IPS DF 6.9 (cell line): ENCODE measurements at places on chromosomes 6 and 20.

- H3K27me3 ChIP-seq: no peaks in the 10 kb centered on the region
- H3K36me3 ChIP-seq: no peaks in the 10 kb centered on the region
- H3K4me3 ChIP-seq: no peak overlapping the region
- H3K27ac ChIP-seq: no peak overlapping the region
- H3K4me1 ChIP-seq: 0 out of 2 replicates have a peak, but pooled peaks cover 2% of the 10 kb centered on the region
Measured at GRCh38 chr6:44034391-44034861, 92.8 kb downstream of the MRPL14 start.

DNA sequence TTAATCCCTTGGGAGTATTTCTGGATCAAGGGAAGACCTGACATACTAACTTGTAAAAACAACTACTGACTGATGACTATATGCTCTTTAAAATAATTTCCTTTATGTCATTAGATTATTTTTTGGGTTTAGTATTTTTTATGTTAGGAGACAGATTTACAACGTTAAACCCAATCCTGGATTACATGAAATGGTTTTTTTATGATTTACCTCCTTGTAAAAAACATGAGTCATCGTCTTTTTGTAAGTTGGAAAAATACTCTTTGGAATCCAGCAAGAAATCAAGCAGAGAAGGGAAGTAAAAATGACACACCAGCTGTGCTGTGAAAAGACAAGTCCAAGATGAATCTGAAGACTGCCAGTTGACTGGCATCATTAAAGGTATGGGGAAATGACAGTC is 6.7 kb downstream of the STK4 start:
- H3K27me3 ChIP-seq: no peaks in the 10 kb centered on the region
- no peak overlapping the region for H3K4me3 ChIP-seq
- peaks cover 2% of the 10 kb centered on the region; the same call in 1 of the 2 replicates for H3K36me3 ChIP-seq
- no peaks in the 10 kb centered on the region for H3K4me1 ChIP-seq
- no peak for DNase-seq

GRCh38 chr6:7261852-7262461 is 51.0 kb downstream of the SSR1 start:
- peaks cover 7% of the 10 kb centered on the region; the same call in 1 of the 2 replicates for H3K4me1 ChIP-seq
- DNase-seq: no peak
- no peak overlapping the region for H3K27ac ChIP-seq
- H3K27me3 ChIP-seq: no peaks in the 10 kb centered on the region

- DNase-seq: no peak
- H3K27ac ChIP-seq: no peak overlapping the region
- H3K4me1 ChIP-seq: no peaks in the 10 kb centered on the region
Measured at GRCh38 chr20:2657674-2658073, 5.2 kb downstream of the NOP56 start.

- H3K36me3 ChIP-seq: no peaks in the 10 kb centered on the region
- H3K4me3 ChIP-seq: no peak overlapping the region
- H3K27me3 ChIP-seq: peaks cover 8% of the 10 kb centered on the region; the same call in 1 of the 2 replicates
Measured at GRCh38 chr6:165807249-165807960, 144.4 kb upstream of the PDE10A start.

- H3K4me3 ChIP-seq: peak overlapping the region; percentile 45; the same call in 1 of the 2 replicates
- no peak for DNase-seq
- no peaks in the 10 kb centered on the region; the same call in none of the 2 replicates for H3K4me1 ChIP-seq
Measured at GRCh38 chr20:45972500-45973183, 639 bp upstream of the ZNF335 start.

- no peaks in the 10 kb centered on the region for H3K27me3 ChIP-seq
- DNase-seq: no peak
- no peak overlapping the region for H3K4me3 ChIP-seq
- H3K27ac ChIP-seq: no peak overlapping the region
- no peaks in the 10 kb centered on the region for H3K4me1 ChIP-seq
- no peaks in the 10 kb centered on the region for H3K36me3 ChIP-seq
Measured at GRCh38 chr6:118829817-118830478, 64.0 kb upstream of the ASF1A start.

DNA sequence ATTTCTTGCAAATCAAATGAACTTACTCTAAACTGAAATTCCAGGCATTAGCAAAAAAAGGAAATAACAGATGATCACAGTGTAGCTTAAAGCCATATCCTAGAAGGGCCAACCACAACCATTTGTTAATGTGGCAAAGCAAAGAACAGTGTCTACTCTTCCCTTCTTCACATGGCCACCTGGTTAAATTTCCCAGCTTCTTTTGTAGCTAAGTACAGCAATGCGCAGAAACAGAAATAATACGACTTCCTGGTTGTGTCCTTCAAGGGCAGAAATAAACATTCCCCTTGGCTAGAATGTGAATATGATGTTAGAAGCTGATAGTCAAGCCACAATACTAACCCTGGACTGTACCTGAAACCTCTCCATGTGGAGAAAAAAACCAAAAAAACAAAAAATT is 9.6 kb downstream of the SNX3 start:
- DNase-seq: no peak
- no peaks in the 10 kb centered on the region for H3K27me3 ChIP-seq
- no peak overlapping the region for H3K4me3 ChIP-seq
- no peaks in the 10 kb centered on the region for H3K4me1 ChIP-seq
- no peaks in the 10 kb centered on the region for H3K36me3 ChIP-seq
- H3K27ac ChIP-seq: no peak overlapping the region

- H3K36me3 ChIP-seq: no peaks in the 10 kb centered on the region
- no peak overlapping the region for H3K4me3 ChIP-seq
- no peak overlapping the region for H3K27ac ChIP-seq
- no peak for DNase-seq
Measured at GRCh38 chr20:41047975-41048305, 19.3 kb downstream of the TOP1 start.

DNA sequence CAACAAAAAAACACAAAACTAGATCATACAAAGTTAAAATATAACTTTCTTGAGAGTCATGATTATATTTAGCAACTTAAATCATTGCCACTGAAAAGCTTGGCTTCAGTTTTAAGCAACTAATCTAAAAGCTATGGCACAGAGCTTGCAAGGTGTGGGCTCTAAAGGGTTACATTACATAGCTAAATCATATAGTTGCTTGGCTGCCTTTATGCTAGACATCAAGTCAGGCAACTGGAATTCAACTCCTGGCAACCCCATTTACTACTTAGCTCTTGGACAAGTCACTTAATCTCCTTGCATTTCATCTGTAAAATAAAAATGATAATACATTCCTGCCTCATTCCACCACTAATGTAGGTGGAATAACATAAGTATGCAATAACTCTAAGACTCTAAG is 40.9 kb upstream of the GCM1 start:
- H3K4me3 ChIP-seq: no peak overlapping the region
- no peaks in the 10 kb centered on the region for H3K27me3 ChIP-seq
- no peaks in the 10 kb centered on the region for H3K36me3 ChIP-seq
- H3K4me1 ChIP-seq: no peaks in the 10 kb centered on the region
- DNase-seq: no peak
- H3K27ac ChIP-seq: no peak overlapping the region

- H3K4me1 ChIP-seq: no peaks in the 10 kb centered on the region
- DNase-seq: no peak
- no peak overlapping the region for H3K4me3 ChIP-seq
- H3K36me3 ChIP-seq: no peaks in the 10 kb centered on the region
Measured at GRCh38 chr20:6683021-6683977, 84.2 kb upstream of the BMP2 start.

DNA sequence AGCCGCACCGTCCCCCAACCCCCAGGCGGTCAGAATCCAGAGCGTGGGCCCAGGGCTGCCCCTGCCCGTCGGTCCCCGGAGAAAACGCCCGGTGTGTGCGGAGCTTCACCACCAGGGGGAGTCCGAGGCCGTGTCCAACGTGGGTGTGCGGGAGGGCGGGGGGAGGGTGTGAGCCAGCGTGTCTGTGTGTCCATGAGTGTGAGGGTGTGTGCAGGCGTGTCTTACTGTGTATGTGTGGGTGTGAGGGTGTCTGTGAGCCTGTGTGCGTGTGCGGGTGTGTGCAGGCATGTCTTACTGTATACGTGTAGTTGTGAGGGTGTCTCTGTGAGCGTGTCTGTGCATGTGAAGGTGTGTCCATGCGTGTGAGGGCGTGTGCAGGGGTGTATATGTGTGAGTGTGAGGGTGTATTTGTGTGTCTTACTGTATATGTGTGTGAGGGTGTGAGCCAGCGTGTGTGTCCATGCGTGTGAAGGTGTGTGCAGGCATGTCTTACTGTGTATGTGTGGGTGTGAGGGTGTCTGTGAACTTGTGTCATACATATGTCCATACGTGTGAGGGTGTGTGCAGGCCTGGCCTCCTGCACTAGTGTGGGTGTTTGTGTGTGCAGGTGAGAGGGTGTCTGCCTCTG is 24.6 kb upstream of the GATA5 start:
- H3K27me3 ChIP-seq: no peaks in the 10 kb centered on the region
- no peak overlapping the region for H3K27ac ChIP-seq
- no peaks in the 10 kb centered on the region for H3K36me3 ChIP-seq
- peaks cover 3% of the 10 kb centered on the region for H3K4me1 ChIP-seq
- H3K4me3 ChIP-seq: no peak overlapping the region

- H3K4me1 ChIP-seq: no peaks in the 10 kb centered on the region
- no peak overlapping the region for H3K27ac ChIP-seq
- H3K4me3 ChIP-seq: no peak overlapping the region
- H3K36me3 ChIP-seq: no peaks in the 10 kb centered on the region
Measured at GRCh38 chr6:140311146-140311545, 936.7 kb upstream of the CITED2 start.

DNA sequence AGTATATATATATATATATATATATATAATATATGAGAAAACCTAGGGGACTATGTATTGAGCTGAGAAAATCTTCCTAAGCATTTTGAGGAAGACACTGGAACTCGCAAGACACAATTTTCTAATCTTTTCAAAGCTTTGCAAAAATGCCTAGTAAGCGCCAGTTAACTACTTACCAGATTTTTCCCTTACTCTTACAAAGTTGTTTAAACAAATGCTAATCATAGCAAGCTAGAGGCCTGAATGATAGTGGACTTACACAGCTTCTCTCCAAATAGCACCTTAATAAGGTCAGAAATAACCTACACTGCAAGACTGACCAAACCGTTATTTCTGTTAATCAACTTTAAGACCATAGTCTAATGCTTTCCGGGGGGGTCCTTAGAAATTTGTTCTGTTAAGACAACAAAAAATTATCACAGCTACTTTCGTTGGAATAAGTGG is 56.1 kb upstream of the HFE start:
- H3K36me3 ChIP-seq: no peaks in the 10 kb centered on the region
- H3K4me3 ChIP-seq: peak overlapping the region; percentile 57; the same call in 1 of the 2 replicates
- peaks cover 2% of the 10 kb centered on the region; the same call in 1 of the 2 replicates for H3K4me1 ChIP-seq
- no peaks in the 10 kb centered on the region for H3K27me3 ChIP-seq
- DNase-seq: no peak
- no peak overlapping the region for H3K27ac ChIP-seq

DNA sequence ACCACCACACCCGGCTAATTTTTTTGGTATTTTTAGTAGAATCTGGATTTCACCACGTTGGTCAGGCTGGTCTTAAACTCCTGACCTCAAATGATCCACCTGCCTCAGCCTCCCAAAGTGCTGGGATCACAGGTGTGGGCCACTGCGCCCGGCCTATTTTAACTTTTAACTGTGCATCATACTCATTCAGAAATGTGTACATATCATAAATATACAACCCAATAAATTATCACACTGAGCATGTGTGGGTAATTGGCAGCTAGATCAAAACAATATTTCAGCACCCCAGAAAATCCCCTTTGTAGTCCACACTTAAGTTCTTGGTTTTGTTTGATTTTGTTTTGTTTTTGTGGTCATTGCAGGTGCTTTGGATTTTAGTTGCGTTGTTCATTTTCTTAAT is 228.9 kb upstream of the ZNF217 start:
- H3K4me1 ChIP-seq: no peaks in the 10 kb centered on the region
- no peaks in the 10 kb centered on the region for H3K36me3 ChIP-seq
- no peak overlapping the region for H3K27ac ChIP-seq
- no peaks in the 10 kb centered on the region for H3K27me3 ChIP-seq
- H3K4me3 ChIP-seq: no peak overlapping the region

DNA sequence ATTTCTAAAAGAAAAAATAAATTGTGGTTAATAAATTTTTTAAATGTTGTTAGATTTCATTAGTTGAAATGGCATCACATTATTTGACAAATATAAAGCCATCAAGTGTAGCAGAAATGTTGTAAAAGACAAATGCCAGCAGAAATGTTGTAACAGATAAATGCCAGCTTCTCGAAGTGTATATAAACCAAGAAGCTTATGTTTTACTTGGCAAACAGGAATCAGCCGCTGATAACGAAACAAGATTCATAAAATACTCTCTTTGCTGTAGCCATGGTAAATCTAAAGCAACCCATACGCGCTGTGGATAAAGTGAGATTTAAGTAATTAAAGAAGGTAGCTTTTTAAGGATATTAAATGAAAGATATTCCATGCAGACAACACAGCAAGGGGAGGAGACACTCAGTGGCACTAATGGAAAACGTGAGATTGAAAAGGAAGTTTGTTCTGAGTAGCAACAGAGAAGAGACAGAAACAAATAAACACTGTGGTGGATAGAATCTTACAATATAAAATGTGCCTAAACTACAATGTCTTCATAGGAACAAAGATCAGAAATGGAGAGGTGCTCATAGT is 29.6 kb downstream of the BTBD9 start:
- H3K36me3 ChIP-seq: no peaks in the 10 kb centered on the region
- H3K27ac ChIP-seq: no peak overlapping the region
- DNase-seq: no peak
- H3K4me1 ChIP-seq: no peaks in the 10 kb centered on the region
- H3K4me3 ChIP-seq: no peak overlapping the region
- H3K27me3 ChIP-seq: no peaks in the 10 kb centered on the region

- no peaks in the 10 kb centered on the region for H3K36me3 ChIP-seq
- DNase-seq: no peak
- H3K27ac ChIP-seq: no peak overlapping the region
- H3K4me1 ChIP-seq: 0 out of 2 replicates have a peak, but pooled peaks cover 2% of the 10 kb centered on the region
- no peak overlapping the region for H3K4me3 ChIP-seq
Measured at GRCh38 chr6:149899926-149900619, 2.2 kb upstream of the RAET1E start.

- H3K36me3 ChIP-seq: no peaks in the 10 kb centered on the region
- peak overlapping the region; percentile 68; the same call in 1 of the 2 replicates for H3K4me3 ChIP-seq
- no peaks in the 10 kb centered on the region for H3K27me3 ChIP-seq
- no peak overlapping the region for H3K27ac ChIP-seq
- H3K4me1 ChIP-seq: no peaks in the 10 kb centered on the region
Measured at GRCh38 chr6:32837651-32838113, 857 bp downstream of the TAP2 start.

DNA sequence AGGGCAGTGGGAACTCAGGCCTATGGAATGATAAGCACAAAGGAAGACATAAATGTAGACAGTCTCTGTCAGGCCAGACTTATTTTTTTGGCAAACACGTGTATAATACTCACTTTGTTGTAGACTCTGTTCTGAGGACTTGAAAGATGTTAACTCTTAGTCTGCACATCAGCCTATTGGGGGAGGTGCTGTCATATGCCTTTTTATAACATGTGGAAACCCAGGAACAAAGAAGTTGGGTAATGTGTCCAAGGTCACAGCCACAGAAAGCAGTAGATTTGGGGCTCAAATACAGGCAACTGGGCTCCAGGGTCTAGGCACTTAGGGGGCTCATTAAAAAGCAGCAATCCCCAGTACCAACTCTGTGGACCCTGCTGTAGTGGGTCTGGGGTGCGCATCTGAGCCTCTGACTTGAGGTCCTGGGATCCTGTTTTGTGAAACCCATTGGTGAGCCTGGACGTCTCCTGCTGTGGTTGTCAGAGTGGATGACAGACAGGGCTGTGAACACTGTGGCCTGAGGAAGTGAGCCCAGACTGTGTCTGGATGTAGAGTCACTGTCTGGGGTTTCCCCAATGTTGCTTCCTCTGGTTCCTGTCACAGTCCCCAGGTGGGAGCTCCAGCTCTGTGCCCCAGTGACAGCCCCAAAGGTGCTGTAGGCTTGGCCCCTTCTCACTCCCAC is 50.0 kb downstream of the CDH26 start:
- H3K4me1 ChIP-seq: no peaks in the 10 kb centered on the region
- H3K27me3 ChIP-seq: no peaks in the 10 kb centered on the region
- no peak for DNase-seq
- no peak overlapping the region for H3K27ac ChIP-seq
